ENCODE measurements at places on chromosomes 13 and 19.

DNA sequence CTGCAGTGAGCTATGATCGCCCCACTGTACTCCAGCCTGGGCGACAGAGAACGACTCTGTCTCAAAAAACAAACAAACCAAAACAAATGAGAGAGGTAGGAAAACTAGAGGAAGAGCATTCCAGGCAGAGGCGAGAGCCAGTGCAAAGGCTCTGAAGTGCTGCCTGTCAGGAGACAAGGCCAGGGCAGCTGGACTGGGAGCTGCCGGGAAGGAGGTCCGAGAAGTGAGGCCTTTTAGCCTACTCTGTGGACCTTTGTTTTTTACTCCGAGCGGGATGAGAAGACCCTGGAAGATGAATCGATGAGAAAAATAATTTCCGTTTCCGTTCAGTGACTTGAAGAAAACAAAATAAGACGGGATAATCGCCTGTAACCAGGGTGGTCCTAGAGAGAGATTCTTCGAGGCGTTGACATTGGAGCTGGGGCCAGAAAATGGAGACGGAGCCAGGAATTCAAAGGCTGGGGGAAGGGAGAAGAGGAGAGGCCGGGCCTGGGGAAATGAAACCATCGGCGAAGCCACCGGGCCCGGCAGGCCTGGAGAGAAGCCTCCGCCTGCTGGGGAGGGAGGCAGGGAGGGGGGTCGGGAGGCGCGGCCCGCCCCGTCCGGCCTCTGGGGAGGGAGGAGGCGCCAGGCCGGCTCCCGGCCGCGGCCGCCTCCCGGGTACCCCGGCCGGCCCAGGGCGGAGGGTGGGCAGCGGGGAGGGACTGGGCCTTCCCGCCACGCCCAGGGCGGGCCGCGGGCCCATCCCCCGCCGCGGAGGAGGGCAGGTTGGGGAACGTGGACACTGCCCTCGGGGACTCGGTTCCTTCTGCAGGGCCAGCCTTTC is 7.8 kb upstream of the SERTAD1 start:
- peak; percentile 39 for DNase-seq

- no peak for DNase-seq
Measured at GRCh38 chr19:313169-313987, 22.2 kb upstream of the PLPP2 start.

GRCh38 chr19:8257052-8257443 is 47.9 kb downstream of the CERS4 start:
- no peak for DNase-seq

GRCh38 chr19:18283338-18283737 is 1.9 kb upstream of the JUND start:
- DNase-seq = no peak

DNA sequence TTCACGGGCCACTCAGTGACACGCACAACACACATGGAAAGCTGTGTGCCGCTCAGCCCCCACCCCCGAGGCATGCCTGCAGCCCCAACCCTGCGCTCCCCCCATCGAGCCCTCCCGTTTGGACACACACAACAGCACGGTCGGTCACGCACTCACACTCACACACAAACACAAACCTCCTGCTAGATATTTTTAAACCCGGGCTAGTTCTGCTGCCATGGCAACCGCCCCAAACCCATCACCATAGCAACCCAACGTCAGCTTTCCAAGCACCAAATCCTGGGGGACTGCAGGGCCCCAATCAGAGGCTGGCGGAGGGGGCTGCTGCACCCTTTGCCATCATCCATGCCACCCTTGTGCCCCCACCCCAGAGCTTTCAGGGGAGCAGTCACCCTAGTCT is 2.5 kb upstream of the NOVA2 start:
- DNase-seq = no peak

DNA sequence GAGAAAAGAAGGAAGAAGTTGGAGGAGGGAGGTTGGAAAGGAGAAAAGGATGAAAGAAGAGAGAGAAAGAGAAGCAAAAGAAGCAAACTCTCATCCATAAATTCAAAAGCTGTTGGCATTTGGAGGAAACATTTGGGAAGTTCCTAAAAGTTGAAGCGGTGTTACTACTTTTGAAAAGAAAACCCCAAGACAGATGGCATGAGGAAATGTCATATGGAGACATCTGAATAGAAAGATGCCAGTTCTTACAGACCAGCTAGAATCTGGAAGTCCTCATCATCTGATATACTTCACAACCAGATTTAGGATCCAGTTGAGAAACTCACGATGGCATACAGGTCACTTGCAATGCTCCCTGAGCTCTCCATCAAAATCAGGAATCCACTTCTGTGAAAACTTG is 86.9 kb downstream of the RAP2A start:
- DNase-seq = no peak

- no peak for DNase-seq
Measured at GRCh38 chr13:34671137-34671536, 270.9 kb upstream of the NBEA start.

DNA sequence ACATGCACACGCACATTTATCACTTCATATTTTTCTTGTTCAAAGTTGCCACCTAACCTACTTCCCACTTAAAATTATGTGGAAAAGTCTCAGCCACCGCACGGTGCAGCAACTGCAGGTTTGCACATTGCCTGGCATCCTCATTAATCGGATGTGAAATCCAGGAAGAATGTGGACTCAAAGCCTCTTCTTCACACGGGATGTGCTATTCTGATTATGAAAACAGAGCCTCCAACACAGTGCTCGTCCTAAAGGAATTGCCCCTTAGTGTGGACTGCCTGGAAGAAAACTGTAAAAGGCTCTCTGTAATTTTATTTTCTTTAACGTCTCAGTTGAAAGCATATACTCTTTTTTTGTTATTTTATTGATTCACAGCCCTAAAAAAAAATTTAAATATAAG is 1303.5 kb downstream of the EFNB2 start:
- no peak for DNase-seq

GRCh38 chr13:72495681-72496080 is 231.7 kb downstream of the MZT1 start:
- no peak for DNase-seq

- DNase-seq = peak; percentile 86
Measured at GRCh38 chr19:52690369-52691214, 44.3 kb downstream of the ZNF611 start.

DNA sequence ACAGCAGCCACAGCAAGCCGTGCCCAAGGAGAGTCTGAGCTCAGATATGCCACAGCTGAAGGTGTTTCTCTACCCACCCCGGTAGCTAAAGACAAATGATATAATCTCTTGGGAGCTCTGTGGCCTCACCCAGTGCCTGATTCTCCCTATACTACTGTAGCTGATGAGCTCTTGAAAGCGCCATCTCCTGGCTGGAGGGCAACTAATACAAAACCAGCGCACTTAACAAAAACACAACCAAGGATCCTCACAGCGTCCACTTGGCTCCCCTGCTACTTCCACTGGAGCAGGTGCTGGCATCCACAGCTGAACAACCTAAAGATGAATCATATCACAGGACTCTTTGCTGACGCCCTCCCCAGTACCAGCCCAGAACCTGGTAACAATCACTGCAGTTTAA is 1212.0 kb downstream of the PCDH17 start:
- no peak for DNase-seq

DNA sequence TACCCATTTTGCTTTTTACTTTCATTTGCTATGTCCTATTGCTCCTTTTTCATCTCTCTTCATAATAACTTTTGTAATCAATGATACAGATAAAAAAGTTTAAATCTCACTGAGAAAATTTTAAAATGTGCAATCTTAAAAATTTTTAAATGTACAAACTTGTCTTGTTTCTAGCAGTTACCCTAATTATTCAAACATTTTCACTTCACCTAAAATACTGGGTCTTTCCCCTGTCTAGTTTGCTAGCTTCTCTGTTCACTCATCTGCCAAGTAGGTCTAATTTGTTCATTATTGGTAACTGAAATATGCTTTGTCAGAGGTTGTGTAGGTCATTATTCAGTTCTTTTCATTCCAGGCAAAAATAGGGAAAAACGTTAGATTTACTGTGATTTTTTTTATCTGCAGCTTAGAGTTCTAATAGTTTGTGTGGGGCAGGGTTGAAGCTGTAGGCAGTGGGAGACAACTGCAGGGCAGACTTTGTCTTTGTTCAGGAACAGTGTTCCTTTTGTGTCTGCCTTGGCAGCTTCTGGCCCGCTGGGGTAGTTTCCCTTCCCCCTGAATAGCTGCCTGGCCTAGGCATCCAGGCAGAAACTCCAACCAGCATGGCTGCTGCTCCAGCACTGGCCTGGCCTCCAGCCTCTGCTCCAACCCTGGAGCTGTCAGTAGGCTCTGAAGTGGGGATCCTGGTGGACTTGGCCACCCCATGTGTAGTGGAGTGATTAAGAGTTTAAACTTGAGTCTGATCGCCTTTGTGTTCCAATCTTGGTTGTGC is 48.5 kb downstream of the WDFY2 start:
- no peak for DNase-seq

DNA sequence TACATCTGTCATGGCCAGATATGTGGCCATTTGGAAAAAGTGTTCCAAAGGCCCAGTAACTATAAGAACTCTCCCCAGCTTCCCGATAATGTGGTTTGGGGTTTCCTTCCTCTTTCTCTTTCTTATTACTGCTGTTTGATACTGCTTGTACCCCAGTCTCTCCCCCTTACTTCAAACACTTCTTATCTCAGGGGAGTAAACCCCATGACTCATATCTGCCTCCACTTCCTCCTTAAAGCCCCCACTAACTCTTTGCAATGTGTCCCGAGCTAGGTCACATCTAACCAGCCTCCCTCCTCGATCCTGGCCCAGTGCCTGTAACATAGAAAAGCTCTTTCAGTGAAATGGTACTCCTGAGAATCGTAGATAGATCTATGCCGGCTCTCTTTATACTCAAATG is 82.4 kb upstream of the STARD13 start:
- no peak for DNase-seq

- no peak for DNase-seq
Measured at GRCh38 chr13:44283600-44283999, 90.0 kb upstream of the SERP2 start.

DNA sequence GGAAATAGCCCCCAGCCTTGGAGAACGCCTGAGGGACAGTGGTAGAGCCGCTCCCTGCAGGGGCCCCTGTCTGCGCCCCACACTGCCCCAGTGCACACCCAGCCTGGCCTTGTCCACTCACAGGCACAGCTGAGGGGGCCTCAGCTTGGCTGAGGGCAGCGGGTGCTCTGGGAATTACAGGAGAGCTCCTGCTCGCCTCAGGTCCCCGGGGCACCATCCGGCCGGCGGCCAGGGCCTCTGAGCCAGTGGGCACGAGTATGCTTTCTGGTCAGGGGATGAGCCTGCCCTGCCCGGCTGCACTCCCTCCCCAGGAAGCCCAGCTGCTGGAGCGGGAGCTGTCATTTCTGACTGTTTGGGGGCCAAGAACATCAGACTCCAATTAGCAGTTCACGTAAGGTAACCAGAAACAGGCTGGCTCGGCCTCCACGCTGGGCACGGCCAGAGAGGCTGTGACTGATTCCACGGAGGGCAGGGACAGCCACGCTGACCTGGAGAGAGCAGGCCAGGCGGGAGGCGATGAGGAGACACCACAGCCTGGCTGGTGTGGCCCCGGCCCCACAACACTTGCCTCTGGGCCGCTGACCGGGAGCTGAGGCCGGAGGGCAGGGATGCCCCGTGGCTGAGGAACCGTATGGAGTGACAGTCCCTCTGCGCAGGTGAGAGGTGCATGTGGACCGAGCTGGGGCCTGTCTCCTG is 15.4 kb downstream of the CEBPG start:
- no peak for DNase-seq

GRCh38 chr19:20247016-20247683 is 80.1 kb downstream of the ZNF486 start:
- DNase-seq = peak; percentile 3

GRCh38 chr19:49503582-49503962 is 7.3 kb downstream of the RPS11 start:
- DNase-seq = no peak

DNA sequence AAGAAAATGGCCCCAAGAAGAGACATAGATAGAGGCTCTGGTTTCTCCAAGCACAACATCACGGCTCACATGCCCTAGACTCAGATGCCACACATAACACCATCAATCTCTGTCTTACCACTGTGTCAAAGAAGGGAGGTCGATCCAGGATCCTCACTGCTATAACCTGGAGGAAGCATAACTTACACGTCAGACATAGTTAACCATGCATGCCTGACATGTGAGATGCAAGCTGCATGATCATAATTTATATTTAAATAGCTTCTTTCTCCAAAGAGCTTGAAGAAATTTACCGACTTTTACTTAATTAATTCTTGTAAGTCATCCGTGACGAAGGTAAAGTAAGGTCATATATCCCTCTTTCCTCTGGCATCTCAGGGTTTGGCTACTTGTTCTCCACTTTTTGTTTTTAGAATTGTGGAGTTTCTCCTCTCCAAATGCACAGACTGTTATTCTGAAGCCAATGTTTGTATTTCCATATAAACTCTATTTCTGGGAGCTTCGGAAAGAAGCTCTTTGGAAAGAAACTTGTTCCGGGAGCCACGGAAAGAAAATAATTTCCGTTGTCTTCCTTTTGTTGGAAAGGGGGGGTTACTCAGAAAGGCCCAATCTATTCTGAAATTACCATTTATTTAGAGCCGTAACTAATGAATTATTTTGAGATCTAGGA is 205.6 kb downstream of the LHFPL6 start:
- DNase-seq = no peak

DNA sequence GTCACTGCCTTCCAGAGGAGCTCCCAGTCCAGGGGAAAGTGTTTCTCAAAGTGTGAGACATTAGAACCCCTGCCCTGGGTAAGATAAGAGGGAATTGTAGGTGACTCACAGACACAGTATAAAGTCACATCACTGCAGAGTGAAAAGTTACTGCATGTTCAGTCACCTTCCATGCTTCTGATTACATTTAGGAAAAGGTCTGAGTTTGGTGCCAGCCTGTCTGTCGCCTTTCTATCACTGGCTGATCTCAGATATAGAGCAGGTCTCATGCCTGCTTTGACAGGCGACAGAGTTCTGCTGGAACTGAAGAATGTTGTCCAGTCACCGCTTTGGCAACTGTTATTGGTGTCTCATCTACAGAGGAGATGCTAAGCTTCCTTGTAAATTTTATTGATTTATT is 1078.6 kb downstream of the UQCRFS1 start:
- no peak for DNase-seq

- DNase-seq = no peak
Measured at GRCh38 chr19:13055213-13056051, 47.2 kb downstream of the LYL1 start.

- DNase-seq = no peak
Measured at GRCh38 chr13:54124700-54125099, 1096.1 kb downstream of the OLFM4 start.

GRCh38 chr19:47075941-47076340 is 27.5 kb upstream of the TMEM160 start:
- no peak for DNase-seq

DNA sequence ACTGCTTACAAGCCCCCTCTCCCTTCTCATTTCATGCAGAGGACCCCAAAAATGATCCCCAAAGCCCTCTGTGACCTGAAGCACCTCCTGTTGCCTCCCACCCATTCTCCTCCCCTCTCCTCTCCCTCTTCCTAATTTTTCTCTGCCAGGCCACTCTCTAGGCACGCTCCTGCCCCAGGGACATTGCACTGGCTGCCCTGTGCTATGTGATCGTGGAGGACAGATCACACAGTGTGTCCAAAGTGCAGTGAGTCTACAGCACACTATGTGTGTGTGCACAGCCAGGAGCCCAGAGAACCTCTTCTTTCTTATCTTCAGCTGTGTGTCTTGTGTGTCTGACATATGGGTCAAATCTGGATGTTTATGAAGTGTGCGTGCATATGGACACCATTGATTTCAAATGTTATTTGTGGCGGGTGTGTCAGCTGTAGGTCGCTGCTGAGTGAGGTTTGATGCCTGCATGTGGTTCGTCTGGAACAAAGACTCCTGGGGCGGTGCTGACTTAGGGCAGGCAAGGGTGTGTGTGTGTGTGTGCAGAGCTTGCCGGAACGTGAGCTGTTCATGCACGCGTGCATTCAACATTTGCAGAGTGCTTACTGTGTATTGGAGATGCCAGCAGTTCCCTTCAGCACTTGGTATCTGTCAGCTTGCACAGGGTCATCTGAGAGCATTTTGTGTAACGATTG is 2.1 kb upstream of the KLHL26 start:
- no peak for DNase-seq

Measured in central memory CD4-positive, alpha-beta T cell (primary cell).